ENCODE measurements at places on chromosomes 12 and 14. TPM values are rescaled to one million over a fixed set of nuclear protein-coding genes. Genes with fewer than 3 reads are reported as not detected.

FLRT2 gene
- 3.3 TPM for total RNA-seq

GLIPR1L2 gene
- total RNA-seq = not detected

PRPH gene
- not detected for total RNA-seq

AMN gene
- total RNA-seq = 0.32 TPM

NTN4 gene
- total RNA-seq = 190 TPM

LGR5 gene
- total RNA-seq = not detected

SLC7A8 gene
- 0.65 TPM for total RNA-seq
